ENCODE measurements at places on chromosomes 6 and 20. TPM values are rescaled to one million over a fixed set of nuclear protein-coding genes. Genes with fewer than 3 reads are reported as not detected.

- DNase-seq, result no peak
These were observed 629.8 kb downstream of the CDH26 start for GRCh38 chr20:60587986-60588385.

DNA sequence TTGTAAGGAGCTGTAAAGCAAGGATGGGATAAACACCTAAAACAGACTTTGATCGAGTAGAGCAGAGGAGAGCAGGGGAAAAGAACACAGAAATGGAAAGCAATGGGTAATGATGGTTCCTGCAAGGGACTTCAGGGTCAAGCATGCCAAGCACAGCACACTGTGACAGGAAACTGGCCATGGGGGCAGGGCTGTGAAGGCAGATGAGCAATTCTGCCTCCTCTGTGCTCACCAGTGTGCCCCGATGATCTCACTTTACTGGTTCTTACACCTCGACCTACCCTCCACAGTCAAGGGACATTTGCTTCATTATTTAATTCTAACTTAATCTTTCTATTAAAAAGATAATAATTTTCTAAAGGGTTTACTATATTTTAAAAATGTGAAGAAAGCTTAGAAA lies 21.6 kb upstream of the MYB start:
- no peak for DNase-seq

DNA sequence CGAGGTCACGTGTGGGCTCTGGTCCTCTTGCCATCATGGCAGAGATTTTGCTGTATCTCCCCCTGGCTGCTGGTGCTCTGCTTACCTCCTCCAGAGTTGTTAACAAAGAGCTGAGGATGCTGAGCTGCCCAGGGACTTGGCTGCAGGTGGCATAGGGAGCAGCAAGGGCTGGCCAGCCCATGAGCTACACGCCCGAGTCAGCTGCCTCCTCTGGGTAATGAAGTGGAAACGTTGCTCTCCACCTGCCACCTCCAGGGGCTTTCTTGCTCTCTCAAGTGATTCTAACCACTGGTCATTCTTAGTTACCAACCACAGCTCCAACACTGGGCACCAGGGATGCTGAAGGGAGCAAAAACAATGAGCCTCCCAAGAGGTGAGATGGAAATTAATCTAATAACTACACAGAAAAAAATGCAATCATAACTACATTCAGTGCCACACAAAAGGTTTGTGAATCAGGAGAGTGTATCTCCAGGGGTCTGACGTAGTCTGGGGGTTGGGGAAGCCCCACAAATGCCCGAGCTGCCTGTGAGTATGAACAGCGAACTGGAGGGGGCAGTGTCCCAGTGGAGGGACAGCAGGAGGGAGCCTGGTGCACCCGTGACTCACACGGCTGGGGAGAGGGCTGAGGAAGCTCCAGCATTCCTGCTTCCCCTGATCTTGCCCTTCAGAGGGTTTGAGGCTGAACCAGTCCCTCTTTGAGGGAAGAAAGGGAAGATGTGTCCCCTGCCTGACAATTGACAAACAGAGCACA lies 78.7 kb downstream of the CDH26 start:
- DNase-seq, result no peak

DNA sequence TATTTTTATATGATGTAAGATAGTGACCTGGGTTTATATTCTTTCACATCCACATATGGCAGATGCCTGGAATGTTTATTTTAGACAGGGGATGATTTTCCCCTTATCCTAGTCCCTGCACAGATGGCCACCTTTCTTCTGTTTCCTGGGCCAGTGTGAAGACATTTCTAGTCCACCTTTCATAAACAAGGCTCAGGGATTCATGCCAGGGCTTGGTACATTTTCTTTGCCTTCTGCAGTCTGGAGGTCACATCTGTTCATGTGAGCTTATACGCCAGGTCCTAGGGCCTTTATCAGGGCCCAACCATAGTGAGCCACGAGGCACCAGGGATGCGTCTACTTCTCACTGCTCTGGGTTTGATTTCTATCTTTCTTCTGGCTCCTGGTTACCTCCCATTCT lies 38.0 kb upstream of the ERVFRD-1 start:
- no peak for DNase-seq

The PTCHD4 gene
- polyA plus RNA-seq, result 0.87 TPM

GRCh38 chr6:26224940-26225847 lies 138.0 kb downstream of the HFE start:
- DNase-seq, result peak; percentile 80

- no peak for DNase-seq
These were observed 180.0 kb downstream of the TMEM242 start for GRCh38 chr6:157143171-157143889.

DNA sequence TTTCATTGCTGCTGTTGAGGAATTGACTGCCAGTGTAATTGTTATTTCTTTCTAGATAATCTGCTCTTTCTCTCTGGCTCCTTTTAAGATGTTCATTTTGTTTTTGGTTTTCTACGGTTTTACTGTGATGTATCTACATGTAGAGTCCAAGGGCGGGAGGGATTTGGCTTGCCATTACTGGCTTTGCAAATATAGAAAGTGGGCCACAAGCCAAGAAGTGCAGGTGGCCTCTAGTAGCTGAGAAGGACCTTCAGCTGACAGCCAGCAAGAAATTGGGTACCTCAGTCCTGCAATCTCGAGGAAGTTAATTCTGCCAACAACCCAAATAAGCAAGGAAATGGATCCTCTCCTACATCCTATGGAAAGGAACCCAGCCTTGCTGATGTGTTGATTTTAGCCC lies 42.8 kb upstream of the GLP1R start:
- DNase-seq, result no peak

DNA sequence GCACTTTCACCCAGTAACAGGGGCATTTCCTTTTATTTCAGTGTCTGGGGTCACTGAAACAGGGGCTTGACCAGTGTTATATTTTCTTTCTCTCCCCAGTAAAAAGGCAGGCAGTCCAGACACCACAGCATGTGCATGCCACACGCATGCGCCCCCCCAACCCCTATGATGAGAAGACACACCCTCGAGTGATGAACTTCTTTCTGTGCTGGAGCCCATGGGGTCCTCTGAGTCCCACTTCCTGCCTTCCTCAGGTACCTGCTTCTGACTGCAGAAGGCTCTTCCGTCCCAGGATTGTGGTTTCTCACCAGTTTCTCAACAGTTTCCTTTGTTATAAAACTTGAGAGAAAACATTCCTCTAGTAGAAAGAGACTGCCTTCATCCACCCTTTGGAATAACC lies 45.7 kb upstream of the TMEM181 start:
- no peak for DNase-seq

DNA sequence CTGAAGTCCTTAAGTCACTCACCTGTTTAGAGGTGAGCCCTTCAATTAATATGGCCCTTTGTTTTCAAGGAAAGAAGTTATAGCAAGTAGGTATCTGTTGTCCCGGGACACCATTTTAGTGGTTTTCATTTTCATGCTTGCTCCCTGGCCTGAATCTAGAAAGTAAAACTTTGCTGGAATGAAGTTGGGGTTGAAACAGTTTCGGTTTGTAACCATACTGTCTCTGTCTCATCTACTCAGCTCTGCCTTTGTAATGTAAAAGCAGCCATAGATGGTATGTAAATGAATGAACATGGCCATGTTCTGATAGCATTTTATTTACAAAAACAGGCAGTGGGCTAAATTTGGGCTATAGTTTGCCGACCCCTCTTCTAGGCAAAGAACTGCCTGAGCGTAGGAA lies 64.9 kb upstream of the GNRH2 start:
- DNase-seq, result no peak

The PHACTR3 gene
- 11.3 TPM for polyA plus RNA-seq

The CPXM1 gene
- polyA plus RNA-seq, result not detected

- DNase-seq, result peak; percentile 47
These were observed 1.7 kb downstream of the LOC128125822 start for GRCh38 chr6:63573899-63574553.

DNA sequence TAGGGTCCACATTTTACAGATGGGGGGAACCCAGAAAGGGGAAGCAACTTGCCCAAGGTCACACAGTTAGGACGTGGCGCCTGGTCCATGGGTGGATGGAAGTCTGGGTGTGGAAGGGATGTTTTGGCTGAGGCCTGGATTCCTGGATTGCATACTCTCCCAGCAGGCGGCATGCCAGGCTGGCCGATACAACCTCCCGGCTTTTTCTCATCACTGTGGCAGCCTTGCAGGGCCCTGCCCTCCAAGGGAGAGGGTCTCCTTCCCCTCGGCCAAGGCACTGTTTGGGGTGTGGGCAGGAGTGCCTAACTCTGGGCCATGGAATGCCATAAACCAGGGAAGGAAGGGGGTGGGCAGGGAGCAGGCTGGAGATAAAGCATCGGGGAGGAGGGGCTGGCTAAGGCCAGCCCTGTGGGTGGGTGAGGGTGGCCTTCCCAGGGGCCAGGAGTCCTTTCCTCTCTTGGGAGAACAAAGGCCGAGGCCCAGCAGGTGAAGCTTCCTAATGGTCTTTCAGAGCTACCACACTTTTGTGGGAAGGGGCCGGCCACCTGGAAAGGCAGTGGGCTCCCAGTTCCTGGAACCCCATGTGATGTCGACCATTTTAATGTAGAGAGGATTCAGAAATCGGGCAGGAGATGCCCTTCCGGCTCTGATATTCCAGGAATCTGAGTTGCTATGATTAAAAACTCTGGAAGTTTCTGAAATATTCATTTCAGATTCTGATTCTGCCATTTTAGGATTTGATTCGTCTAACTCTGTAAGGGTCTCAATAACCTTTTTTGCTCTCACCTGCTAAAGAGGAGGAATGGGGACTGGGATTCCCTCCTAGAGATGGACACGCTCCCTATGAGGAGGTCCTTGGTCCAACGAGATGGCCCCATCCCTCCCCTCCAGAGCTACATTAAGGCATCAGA lies 4.2 kb downstream of the FOXS1 start:
- no peak for DNase-seq

- peak; percentile 11 for DNase-seq
These were observed 59.6 kb downstream of the SPTLC3 start for GRCh38 chr20:13068336-13068735.

DNA sequence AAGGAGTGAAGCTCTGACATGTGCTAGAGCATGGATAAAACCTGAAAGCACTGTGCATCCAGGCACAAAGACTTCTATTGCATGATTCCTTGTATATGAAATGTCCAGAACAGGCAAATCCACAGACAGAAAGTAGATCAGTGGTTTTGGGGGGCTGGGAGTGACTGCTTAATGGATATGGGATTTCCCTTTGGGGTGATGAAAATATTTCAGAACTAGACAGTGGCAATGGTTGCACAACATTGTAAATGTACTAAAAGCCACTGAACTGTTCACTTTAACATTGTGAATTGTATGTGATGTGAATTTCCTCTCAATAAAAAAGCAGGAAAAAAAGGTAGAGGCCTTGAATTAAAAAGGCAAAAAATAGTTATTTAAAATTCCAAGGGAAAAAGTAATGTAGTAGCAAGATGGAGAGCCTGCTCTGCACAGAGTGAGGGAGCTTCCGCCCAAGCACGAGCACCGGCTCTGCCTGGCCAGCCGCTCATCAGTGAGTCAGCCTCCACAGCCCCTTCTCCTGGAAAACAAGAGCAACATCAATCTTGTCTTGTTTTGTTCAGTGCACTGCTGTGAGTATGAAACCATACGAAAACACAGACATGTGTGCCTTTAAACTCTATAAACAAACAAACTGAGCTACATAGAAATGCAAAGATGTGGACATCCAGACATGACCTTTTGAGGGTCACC lies 74.6 kb upstream of the THBS2 start:
- DNase-seq, result peak; percentile 58

- no peak for DNase-seq
These were observed 66.1 kb downstream of the SMLR1 start for GRCh38 chr6:130893277-130893676.

DNA sequence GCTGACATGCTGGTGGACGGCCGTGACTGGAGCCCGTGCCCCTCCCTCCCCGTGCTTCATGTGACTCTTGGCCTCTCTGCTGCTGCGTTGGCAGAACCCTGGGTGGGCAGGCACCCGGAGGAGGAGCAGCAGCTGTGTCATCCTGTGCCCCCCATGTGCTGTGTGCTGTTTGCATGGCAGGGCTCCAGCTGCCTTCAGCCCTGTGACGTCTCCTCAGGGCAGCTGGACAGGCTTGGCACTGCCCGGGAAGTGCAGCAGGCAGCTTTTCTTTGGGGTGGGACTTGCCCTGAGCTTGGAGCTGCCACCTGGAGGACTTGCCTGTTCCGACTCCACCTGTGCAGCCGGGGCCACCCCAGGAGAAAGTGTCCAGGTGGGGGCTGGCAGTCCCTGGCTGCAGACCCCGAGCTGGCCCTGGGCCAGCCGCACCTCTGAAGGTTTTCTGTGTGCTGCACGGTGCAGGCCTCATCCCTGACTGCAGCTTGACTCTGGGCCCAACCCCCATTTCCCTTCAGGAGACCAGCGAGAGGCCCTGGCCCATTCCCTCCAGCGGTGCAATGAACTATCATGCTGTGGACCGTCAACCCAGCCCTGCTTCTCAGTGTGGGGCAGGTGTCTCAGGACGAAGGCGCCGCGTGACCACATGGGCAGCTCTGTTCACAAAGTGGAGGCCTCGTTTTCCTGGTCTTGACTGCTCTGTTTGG lies 8.1 kb downstream of the NPBWR2 start:
- no peak for DNase-seq

- DNase-seq, result peak; percentile 8
These were observed 144.9 kb upstream of the THBS2 start for GRCh38 chr6:169398342-169399105.

GRCh38 chr20:41168281-41169161 lies 31.2 kb downstream of the PLCG1 start:
- DNase-seq, result no peak

The NMBR gene
- 0.03 TPM for polyA plus RNA-seq

- DNase-seq, result peak; percentile 55
These were observed 55.0 kb upstream of the HLA-A start for GRCh38 chr6:29887330-29887818.

GRCh38 chr20:3629893-3630292 lies 33.3 kb downstream of the GFRA4 start:
- no peak for DNase-seq

DNA sequence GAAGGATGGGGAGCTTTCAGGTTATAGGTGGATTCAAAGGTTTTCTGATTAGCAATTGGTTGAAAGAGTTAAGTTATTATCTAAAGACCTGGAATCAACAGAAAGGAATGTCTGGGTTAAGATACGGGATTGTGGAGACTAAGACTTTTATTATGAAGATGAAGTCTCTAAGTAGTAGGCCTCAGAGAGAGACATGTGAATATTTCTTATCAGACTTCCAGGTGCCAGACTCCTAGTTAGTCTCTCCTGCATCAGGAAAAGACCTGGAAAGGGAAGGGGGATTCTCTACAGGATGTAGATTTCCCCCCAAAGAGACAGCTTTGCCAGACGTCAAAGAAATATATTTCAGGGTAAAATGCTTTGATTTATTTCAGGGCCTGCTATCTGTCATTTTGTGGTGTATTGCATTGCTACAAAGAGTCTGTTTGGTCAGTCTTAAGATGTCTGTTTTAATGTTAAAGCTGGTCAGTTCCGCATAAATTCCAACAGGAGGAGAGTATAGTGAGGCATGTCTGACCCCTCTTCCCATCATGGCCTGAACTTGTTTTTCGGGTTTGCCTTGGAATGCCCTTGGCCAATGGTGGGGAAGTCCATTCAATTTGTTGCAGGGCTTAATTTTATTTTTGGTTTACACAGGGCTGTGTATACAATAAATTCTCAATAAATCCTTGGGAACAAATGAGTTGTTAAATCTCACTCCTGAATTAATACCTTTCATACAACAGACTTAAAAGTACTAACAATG lies 103.4 kb upstream of the RALGAPA2 start:
- DNase-seq, result no peak

- DNase-seq, result no peak
These were observed 193.8 kb downstream of the BTBD9 start for GRCh38 chr6:38445925-38446324.

All from mammary epithelial cell (primary cell).